Urothelium cell line (cell line): ENCODE measurements at places on chromosomes 5 and 9.
A peak's percentile ranks its signal among the peaks of the same experiment; 100 is the strongest.

GRCh38 chr5:157828105-157828943 lies 30.6 kb downstream of the CLINT1 start:
- no peak for DNase-seq

DNA sequence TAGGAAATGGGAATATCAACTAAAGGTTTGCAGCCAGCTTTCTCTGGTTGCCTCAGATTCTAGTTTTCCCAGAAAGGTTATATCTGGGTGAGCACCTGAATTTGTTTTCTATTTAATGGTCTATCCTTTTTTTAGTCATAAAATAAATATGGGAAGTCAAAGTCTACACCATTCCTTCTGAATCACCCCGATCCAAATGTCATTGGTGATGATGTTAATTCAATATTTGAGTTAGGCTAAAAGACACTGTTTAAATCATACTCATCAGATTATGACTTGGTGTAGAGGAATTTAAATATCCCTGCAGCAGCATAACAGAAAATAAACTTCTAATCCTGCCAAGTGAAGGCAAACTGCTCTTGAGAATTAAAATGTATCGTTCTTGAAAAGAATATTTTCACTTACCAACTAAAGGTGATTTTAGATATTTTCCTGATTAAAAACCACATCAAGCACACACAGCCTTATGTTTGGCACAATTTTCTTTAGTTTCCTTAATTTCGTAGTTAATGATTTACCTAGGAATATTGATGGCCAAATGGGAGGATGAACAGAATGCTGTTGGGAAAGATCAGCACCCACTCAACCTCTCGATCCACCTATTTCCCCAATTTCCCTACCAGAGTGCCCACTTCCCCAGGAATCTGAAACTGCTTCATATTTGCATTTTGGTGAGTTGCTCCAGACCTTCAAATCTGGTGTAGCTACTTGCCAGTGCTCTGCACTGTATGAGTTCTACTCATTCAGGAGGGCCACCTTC lies 103.1 kb upstream of the TSLP start:
- no peak for DNase-seq

DNA sequence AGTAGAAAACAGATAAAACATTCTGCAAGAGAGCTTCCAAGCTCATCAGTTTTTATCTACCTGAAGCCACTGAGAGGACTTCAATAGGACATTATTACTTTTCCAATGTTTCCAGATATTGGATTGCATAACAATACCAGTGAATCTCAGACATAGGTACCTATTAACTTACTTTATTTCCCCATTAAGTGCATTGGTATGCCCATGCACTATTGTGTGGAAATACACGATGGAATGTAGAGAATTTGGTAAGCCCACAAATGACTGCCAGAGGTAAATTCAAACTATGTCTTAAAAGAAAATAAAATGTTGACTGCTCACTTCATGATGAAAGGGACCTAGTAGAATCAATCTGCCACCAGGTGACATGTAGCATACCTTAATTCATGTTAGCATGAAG lies 48.1 kb upstream of the PRR16 start:
- DNase-seq, result no peak

- no peak for DNase-seq
These were observed 686.5 kb upstream of the ADAMTS16 start for GRCh38 chr5:4453655-4454054.

GRCh38 chr9:109002141-109002540 lies 11.2 kb downstream of the CTNNAL1 start:
- no peak for DNase-seq

- no peak for DNase-seq
These were observed 81.6 kb downstream of the CYFIP2 start for GRCh38 chr5:157347301-157348048.

DNA sequence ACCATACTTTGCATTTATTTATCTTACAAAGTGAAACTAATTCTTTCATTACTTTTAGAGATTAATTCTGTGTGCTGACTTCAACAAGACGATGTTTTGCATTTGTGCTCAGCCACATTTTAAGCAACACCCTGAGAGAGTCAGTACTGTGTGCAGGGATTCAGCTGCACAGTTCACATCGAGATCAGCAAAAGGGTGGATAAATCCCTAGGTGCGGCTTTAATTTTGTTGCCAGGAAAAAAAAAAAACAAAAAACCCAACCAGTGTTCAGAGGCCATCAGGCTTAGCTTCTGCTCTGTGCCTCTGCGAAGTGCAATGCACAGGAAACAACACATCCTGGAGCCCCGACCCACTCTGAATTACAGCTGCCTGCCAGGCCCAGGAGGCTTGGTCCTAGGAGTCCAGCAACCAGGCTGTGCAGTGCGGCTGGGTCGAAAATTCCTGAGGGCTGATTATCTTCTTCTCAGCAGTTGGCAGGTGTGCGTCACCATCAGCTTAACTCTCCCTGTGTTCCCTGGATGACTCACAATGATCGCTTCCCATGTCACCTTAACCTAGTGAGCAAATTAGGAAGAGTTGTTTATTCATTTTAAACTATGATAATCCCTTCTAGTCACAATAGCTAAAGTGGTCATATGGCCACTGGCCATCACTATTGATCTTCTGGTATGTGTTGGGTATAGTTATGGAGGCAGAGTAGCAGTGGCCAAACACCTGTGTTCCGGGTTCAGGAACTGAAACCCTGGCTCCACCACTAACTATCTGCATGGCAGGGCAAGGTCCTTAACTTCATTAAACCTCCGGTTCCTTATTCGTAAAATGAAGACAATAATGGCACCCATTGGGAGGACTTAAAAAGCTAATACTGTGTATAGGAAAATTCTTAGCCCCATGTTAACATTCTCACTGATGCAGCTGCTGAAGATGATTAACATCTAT lies 31.2 kb upstream of the NDUFB6 start:
- DNase-seq, result peak; percentile 91

DNA sequence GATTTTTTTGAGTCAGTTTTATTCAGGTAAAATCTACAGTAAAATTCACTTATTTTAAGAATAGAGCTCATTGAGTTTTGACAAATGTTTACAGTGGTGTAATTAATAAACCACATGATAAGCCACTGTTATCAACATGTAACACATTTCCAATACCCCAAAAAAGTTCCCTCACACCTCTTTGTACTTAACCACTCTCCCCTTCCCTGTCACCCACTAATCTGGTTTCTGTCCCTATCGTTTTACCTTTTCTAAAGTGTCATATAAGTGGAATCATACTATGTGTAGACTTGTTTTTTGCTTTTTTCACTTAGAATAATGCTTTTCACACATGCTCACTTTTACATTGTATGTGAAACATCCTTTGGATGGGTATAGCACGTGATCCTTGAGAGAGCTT lies 127.2 kb downstream of the KDM4C start:
- no peak for DNase-seq

DNA sequence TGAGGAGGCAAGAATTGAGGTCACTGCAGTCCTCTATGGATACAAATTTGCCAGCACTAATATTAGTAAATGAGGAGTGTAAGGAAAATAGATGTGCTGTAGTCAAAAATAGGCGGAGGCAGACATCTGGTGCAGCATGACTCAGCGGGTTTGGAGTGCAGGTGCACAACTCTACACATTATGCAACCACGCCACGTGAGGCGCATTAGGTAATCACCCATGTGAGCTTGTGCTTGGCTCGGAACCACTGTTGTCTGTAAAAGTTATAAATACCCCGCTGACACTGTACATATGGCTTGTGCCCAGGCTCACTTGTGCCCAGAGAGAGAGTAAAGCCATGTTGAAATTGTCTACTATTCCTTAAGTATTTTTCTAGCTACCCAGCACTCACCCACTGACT lies 623.5 kb upstream of the NUDT12 start:
- DNase-seq, result peak; percentile 46

- DNase-seq, result no peak
These were observed 62.5 kb upstream of the SPOCK1 start for GRCh38 chr5:137561608-137562007.

- DNase-seq, result no peak
These were observed 1.2 kb downstream of the MTAP start for GRCh38 chr9:21803649-21804048.

DNA sequence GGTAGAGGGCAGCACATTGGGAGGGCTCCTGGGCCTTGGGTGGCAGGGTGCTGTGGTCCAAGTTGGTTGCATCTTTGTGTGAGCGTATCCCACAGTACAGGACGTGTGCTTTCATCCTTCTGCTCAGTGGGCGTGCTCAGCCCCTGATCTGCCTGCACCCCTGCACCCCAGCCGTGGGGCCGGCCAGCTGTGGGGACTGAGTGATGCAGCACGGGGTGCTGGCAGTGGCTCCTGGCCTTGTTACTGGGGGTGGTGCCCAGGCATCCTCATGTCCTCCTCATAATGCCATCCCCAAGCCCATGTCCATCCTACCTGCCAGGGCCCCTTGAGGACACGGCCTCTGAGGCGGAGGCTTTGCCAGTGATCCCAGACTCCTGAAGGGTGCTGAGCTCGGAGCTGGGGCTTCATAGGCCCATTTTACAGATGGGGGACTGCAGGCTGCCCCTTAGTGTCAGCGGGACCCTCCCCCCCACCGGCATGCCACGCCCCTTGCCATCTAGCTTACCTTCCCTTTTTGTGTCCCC lies 100.7 kb downstream of the PHF2 start:
- no peak for DNase-seq
